Stimulated activated CD8-positive, alpha-beta memory T cell treated with anti-CD3 and anti-CD28 coated beads, Interleukin-2, amount 100 ng/mL, for 1 hour (primary cell): ENCODE measurements at places on chromosomes 7 and 10.

- DNase-seq = no peak
Measured at GRCh38 chr10:132714986-132715775, 70.8 kb downstream of the NKX6-2 start.

DNA sequence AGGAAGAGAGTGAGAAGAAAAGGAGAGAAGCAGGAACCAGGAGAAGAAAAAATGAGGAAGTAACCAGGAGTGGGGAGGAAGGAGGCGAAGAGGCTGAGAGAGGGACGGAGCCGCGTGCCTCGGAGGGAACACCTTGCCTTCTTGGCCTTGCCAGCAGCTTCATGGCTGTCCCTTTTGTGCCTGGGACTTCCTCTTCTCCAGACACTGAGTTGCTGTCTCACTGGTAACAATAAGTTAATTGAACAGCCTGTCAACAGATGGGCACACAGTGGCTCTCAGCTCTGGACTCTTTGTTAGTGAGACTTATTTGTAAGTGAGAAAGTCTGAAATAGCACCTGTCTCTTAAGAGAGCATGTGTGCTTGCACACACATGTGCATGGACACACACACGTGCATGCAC is 83.2 kb downstream of the GATA3 start:
- no peak for DNase-seq

DNA sequence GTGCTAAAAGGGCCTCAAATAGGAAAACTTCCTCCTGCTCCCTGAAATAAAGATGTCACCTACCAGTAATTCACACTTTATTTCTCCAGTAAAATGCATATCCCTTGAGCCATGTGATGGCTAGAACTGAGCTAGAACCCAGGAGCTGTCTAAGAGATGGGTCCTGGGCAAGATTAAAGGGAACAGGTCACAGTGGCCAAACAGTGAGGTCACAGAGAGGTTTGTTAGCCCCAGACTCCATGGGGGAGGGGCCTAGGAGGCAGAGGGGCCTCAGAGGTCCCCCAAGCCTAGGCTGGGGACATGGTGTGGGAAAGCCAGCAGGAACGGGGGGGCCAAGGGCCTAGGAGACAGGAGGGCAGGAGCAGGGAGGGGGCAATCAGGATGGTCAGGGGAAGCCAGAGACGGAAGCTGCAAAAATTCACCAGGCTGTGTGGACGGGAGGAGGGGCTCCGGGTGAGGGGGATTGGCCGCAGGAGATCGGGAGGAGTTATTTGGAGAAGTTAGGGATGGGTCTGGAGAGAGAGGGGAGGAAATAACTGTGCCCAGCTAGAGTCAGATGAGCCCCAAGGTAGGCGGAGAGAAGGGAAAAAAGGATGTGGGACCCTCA is 3.3 kb downstream of the FBXO24 start:
- no peak for DNase-seq

DNA sequence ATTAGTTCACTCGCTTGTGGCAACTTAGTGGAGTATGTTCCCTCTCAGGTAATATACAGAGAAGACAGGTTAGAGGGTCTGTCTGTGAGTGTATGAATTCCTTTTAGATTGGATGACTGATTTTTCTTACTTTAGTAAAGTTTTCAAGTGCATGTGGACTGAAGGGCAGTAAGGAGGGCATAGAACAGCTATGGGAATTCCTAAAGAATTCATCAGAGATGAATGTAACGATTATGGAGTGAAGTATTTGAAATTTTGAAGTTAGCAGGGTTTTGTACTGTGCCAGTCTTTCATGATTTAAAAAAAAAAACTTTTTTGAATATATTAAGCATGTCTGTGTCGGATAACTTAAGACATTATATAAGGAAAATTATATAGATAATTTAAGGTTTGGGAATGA is 15.5 kb downstream of the MAPK8 start:
- DNase-seq = no peak

- no peak for DNase-seq
Measured at GRCh38 chr10:53903756-53904155, 897.3 kb downstream of the PCDH15 start.

GRCh38 chr10:21449288-21449966 is 76.1 kb downstream of the SKIDA1 start:
- no peak for DNase-seq

- no peak for DNase-seq
Measured at GRCh38 chr7:150476285-150476684, 25.9 kb downstream of the GIMAP8 start.

DNA sequence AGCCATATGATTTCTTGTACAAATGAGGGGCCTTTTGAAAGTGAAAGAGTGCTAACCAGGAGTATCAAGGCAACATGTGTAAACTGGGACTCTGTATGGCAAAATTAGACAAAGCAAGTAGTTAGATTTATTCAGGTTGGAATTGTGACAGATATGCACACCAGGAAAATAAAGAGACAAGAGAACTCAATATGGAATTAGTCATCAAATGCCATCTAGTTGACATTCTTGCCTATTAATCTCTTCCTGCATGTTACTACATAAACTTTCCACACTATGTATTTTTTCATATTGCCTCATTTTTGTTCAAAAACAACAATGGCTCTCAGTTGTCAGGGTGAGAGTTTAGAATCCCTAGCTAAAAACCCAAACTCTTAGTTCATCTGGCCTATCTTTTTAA is 799.0 kb downstream of the NRG3 start:
- no peak for DNase-seq

DNA sequence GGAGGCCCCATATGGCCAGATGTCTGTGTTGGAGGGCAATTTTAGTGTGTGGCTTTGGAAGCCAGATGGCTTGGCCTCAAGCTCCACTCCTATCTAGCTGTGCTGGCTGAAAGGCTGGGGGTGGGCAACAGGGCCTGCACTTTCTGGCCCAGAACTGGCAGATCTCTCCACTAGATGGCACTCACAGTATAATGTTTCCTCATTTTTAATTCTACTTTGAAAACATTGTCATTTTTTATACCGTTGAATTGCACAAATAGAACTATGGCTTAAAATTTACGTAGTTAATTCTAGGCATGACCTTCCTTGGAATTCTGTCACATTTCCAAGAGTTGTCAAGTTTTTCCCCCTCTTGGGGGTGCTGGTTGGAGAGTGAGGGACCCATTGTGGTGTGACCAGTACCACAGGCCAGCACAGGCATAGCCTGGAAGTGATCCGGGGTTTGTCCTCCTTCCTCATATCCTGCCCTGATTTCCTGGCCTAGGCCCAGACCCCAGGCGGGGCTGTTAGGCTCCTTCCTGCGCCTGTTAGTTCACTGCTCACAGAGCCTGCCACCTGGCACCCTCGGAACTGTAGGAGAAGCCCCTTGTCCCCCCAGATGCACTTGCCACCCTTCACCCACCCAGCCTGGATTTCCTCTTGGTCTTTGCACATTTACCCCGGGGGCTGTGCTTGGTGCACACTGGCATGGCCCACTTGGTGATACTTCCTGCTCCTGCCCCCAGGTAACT is 52.8 kb downstream of the ARHGAP22 start:
- DNase-seq = no peak
